ENCODE measurements at places on chromosomes 11 and 22.

DNA sequence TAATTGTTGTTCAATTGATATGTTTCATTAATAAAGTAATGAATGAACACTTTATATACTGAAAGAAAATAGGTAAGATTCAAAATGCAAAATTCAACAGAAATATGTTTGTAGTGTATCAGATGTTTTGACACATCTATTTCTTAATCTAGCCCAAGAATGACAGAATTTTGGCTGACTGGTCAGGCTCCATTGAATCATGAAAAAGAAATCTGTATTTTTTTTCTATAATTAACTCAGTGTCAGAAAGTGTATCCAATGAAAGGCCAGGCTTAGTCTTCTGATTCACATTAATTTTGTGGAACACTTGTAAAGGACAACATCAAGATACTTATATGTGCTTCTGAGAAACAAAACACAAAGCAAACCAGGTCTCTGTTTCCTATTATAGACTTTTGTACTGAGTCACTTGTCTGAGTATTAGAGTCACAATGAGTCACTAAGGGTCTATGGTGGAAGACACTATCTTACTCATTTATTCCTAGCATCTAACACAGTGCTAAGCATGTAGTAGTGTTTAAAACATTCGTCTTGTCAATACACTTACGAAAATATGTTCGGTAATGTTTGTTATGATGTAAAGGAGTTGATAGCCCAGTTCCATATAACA, 297.7 kb upstream of the CCDC90B start:
- no peak overlapping the region for H3K27ac ChIP-seq
- no peak for DNase-seq
- H3K4me1 ChIP-seq, result no peaks in the 10 kb centered on the region
- no peaks in the 10 kb centered on the region for H3K36me3 ChIP-seq
- H3K4me3 ChIP-seq, result no peak overlapping the region

DNA sequence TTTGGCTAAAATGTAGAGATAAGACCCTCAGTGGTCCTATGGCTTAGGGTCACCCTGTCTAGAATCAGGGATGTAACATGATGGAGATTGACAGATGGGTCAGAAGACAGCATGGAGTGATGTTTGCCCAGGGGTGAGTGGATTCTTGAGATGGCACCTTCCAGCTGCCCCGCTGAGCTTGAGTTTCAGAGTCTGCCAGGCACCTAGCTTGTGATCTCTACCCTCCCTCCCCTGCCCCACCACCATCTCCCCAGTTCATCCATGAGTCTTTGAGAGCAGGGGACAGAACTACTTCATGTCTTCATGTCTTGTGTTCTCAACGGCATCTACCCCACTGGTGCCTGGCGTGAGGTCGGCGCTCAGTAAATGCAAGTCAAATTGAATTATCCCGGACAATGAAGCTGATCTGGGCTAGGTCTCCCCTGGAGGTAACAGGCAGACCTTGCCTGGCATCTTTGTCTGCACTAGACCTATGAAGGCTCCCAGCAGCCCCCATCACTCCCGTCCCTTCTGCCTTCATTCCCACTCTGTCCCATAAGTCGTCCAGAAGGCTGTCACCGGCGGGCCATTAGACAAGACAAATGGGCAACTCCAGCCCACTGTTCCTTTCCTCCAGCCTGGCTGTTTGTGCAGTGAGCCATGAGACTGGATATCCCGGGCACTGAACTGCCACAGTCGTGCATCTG, 239.2 kb upstream of the TBCEL start:
- no peak overlapping the region for H3K27ac ChIP-seq
- DNase-seq, result no peak
- no peak overlapping the region for H3K4me3 ChIP-seq
- no peaks in the 10 kb centered on the region for H3K27me3 ChIP-seq
- H3K36me3 ChIP-seq, result no peaks in the 10 kb centered on the region
- peaks cover 10% of the 10 kb centered on the region for H3K4me1 ChIP-seq

DNA sequence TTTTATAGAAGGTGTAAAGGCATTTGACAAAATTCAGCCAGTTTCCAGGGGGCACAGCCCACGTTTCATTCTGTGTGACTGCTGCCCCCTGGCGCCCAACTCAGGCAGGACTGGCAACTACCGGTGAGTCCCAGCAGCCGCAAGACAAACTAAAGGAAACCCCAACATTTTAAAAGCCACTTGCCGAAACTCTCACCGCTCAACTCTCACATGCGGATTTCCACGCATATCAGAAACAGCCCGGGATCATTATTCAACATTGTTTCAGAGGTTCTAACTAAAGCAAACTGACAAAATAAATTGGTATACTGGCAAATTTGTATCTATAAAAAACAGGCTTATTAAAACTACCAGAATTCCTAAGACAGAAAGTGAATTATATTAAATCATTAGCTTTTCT, 48.2 kb downstream of the MORC2 start:
- peaks cover 20% of the 10 kb centered on the region for H3K36me3 ChIP-seq
- peak; percentile 75 for DNase-seq

GRCh38 chr22:24474221-24474620, 20.9 kb upstream of the UPB1 start:
- H3K4me3 ChIP-seq, result no peak overlapping the region
- no peak overlapping the region for H3K27ac ChIP-seq
- no peaks in the 10 kb centered on the region for H3K4me1 ChIP-seq

DNA sequence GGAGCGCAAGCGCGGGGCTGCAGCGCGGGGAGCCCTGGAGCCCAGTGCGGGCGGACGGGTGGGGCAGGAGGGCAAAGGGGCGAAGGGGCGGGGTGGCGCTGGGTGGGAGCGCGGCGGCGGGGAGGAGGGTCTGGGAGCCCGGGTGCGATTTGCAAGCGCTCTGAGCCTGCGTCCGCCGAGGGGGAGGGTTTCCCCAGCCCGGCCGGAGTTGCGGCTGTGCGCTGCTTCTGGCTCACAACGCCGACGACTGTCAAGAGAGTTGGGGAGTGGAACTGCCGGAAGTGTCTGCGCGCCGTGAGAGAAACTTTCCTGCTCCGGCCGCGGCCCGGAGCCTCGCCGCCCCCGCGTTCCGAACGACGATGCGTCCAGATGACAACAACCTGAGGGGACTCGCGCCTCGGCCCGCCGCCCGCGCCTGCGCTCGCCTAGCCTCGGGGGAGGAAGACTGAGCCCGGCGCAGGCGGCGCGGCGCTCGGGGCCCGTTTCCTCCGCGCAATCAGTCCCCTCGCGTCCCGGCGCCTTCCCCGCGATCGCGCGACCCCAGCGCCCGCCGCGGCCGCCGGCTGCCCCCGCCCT, at the start of gene ARHGAP42:
Gene ARHGAP42 (plus strand): TSS at position 235 of the 576 bp plus-strand sequence. CDS start 391 bp downstream, outside the sequence.
- no peaks in the 10 kb centered on the region for H3K27me3 ChIP-seq
- peak within 1 kb of the TSS; percentile 85 for H3K4me3 ChIP-seq
- peak within 1 kb of the TSS; percentile 64 for H3K27ac ChIP-seq
- H3K36me3 ChIP-seq, result no peaks in the 10 kb centered on the region
- H3K4me1 ChIP-seq, result peaks cover 10% of the 10 kb centered on the region

Data from neuronal stem cell (in vitro differentiated cells).